ENCODE measurements at places on chromosomes 12 and 14. TPM values are rescaled to one million over a fixed set of nuclear protein-coding genes. Genes with fewer than 3 reads are reported as not detected.

DNA sequence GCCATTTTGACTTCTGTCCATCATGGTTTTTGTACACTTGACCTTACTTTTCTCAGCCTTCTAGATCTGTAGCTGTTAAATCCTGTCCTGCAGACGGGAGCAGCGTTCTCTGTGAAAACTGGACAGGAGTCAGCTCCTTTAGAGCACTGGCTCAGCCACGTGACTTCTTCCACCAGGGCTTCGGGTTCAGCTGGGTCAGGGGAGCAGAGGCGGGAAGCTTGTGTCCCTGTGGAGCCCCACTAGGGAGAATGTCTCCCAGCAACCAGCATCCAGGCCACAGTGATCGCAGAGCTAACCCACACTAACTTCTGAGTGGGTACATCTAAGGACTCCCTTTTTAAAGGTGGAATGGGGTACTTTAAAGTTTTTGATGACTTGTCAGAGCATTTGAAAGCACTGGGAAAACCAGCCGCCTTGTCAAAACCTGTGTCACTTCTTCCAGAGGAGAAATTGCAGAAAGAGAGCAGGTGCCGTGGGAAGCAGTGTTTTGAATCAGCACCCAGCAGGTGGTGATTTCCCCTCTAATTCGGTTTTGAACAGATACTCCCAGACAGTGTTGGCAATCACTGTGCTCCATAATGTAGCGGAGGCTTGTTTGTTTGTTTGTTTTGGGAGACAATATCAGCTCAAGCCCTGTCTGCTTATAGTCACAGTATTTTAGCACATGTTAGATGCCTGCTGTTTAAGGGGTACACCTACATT is 17.9 kb downstream of the DERA start:
- no peak for DNase-seq
- no peaks in the 10 kb centered on the region for H3K27me3 ChIP-seq
- no peaks in the 10 kb centered on the region for H3K36me3 ChIP-seq
- H3K4me3 ChIP-seq, result no peak overlapping the region
- peaks cover 8% of the 10 kb centered on the region for H3K4me1 ChIP-seq

GRCh38 chr14:77236814-77237213 is 34.2 kb downstream of the NGB start:
- no peak overlapping the region for H3K27ac ChIP-seq
- H3K4me3 ChIP-seq, result no peak overlapping the region
- H3K36me3 ChIP-seq, result no peaks in the 10 kb centered on the region
- no peaks in the 10 kb centered on the region for H3K4me1 ChIP-seq

Gene MGAT4C
- total RNA-seq, result 0.33 TPM

Gene OR6C2
- total RNA-seq, result not detected

DNA sequence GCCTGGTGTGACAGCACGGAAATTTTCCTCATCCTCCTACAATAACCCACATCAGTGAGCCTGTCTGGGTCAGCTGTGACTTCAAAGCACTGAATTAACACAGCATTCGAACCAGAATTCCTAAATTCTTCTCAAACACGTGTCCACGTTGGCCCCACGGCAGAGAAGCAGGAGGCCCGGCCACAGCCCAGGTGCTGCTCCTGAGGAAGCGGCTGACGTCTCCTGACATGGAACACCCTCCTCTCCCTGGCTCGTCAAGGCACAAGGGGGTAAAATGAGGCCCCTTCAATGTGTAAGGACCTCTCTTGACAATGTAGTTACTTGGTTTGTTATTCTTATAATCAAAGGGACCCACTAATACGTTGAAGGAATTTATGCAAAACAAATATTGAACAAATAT is 156.3 kb upstream of the GSC start:
- H3K4me3 ChIP-seq, result no peak overlapping the region
- H3K4me1 ChIP-seq, result no peaks in the 10 kb centered on the region
- H3K27ac ChIP-seq, result no peak overlapping the region
- H3K36me3 ChIP-seq, result no peaks in the 10 kb centered on the region
- no peaks in the 10 kb centered on the region for H3K27me3 ChIP-seq
- DNase-seq, result no peak

- DNase-seq, result no peak
- no peak overlapping the region for H3K27ac ChIP-seq
- peaks cover 18% of the 10 kb centered on the region for H3K27me3 ChIP-seq
- H3K4me1 ChIP-seq, result no peaks in the 10 kb centered on the region
- no peaks in the 10 kb centered on the region for H3K36me3 ChIP-seq
- no peak overlapping the region for H3K4me3 ChIP-seq
Measured at GRCh38 chr14:104129556-104129955, 8.8 kb upstream of the KIF26A start.

DNA sequence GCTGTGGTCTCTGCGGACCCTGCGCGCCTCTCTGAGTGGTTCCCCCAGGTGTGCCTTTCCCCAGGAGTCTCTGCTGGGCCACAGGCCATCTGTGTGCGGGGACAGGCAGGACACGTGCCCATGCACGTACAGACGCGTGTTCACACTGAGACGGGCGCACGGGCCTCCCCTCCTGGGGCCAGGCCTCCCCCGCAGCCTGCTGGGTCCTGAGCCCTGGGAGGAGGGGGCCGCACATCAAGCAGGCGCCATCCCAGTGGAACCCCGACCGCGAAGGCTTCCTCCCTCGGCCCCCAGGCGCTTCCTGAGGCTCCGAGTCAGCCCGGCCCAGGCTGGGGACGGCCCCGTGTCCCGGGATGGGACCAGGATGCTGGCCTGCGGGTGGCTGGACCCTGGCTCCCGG is 39.7 kb downstream of the LRCOL1 start:
- H3K4me1 ChIP-seq, result no peaks in the 10 kb centered on the region
- no peak overlapping the region for H3K27ac ChIP-seq
- no peak overlapping the region for H3K4me3 ChIP-seq

DNA sequence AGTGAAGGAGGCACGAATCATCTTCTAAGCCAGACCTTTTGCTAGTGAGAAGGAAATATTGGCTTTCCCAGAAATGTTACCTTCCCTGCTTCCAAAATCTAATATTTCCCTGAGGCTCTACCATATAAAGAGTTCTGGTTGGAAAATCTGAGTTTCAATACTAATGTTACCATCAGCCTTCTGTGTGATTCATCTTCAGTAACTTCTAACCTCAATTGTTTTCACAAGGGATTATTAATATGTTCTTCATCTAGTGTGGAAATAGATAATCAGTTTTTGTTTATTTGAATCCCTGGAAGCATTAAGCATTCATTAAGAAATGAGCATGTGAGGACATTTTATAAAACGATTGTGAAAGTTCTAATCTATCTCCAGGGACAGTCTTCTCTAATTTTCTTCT is 720.9 kb downstream of the AACS start:
- H3K4me1 ChIP-seq, result no peaks in the 10 kb centered on the region
- no peak for DNase-seq
- H3K27me3 ChIP-seq, result no peaks in the 10 kb centered on the region
- H3K27ac ChIP-seq, result no peak overlapping the region

Gene CLEC7A
- total RNA-seq, result not detected

Gene SLC10A1
- not detected for total RNA-seq

DNA sequence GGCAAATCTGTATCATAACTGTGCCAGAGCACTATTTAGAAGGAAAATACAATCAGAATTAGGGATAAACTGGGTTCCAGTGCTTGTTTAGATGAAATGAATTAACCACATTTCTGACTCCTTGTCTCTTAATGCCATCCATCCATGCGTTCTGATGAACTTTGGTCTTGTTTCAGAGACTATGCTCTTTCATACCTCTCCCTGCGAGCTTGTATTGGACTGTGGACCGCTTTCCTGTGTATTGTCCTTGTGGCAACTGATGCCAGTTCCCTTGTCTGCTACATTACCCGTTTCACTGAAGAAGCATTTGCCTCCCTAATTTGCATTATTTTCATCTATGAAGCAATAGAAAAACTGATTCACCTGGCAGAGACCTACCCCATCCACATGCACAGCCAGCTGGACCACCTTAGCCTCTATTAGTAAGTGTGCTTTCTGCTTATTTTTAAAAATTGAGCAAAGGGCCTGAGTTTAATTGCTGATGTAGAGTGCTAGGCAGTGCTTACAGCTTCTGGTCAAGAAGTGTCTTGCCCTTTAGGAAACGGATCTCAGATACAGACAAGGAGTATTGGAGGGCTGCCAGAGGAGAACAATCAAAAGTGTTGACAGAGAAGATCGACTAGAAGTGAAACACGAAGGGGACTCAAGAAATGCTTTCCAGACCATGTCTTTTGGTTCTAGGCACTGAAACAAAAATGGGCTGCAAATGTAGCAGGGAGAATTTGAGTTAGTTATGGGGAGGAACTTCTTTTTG is 46.7 kb downstream of the SLC4A8 start:
- H3K27ac ChIP-seq, result peak overlapping the region; percentile 7
- no peak overlapping the region for H3K4me3 ChIP-seq
- peaks cover 27% of the 10 kb centered on the region for H3K4me1 ChIP-seq
- peak; percentile 38 for DNase-seq
- H3K27me3 ChIP-seq, result no peaks in the 10 kb centered on the region
- H3K36me3 ChIP-seq, result no peaks in the 10 kb centered on the region

- peaks cover 25% of the 10 kb centered on the region for H3K4me1 ChIP-seq
- H3K27ac ChIP-seq, result no peak overlapping the region
- no peak for DNase-seq
- no peaks in the 10 kb centered on the region for H3K27me3 ChIP-seq
Measured at GRCh38 chr12:106359646-106360399, 2.3 kb downstream of the POLR3B start.

DNA sequence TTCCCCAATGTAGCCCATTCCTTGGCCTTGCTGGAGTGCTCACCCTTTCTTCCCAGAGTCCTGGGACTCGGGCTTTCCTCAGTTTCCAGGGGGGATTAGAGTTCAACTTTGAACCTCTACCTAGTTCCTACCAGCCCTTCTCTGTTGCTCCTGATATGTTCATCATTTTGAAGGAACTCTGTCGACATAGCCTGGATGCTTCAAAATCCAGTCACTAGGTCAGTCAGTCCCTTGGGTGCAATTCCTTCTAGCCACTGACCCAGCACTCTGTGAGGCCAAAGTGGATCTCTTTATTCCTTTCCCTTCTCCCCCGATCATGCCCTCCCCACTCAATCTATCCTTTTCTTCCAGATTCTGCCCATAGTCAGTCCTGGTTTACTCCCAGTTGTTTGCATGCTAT is 72.3 kb upstream of the TMCC3 start:
- no peaks in the 10 kb centered on the region for H3K27me3 ChIP-seq
- no peak for DNase-seq
- no peaks in the 10 kb centered on the region for H3K36me3 ChIP-seq
- H3K4me3 ChIP-seq, result no peak overlapping the region
- H3K27ac ChIP-seq, result no peak overlapping the region

- H3K4me1 ChIP-seq, result no peaks in the 10 kb centered on the region
- no peak overlapping the region for H3K27ac ChIP-seq
- H3K4me3 ChIP-seq, result no peak overlapping the region
- DNase-seq, result no peak
Measured at GRCh38 chr12:7396418-7396817, 47.5 kb downstream of the CD163L1 start.

DNA sequence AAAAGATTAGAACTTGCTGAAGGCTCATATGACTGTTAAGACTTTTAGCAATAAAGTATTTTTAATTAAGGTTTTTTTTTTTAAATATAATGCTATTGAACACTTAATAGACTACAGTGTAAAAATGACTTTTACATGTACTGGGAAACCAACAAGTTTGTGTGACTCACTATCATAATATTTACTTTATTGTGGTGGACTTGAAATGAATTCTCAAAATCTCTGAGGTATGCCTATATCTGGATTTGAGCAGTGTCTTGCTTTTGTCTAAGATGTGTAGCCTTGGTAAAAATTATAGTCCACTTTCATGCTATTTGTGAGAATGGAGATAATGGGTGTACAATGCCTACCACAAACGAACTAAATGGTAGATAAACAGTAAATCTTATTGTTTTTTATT is 33.9 kb upstream of the NAV3 start:
- H3K27me3 ChIP-seq, result no peaks in the 10 kb centered on the region
- DNase-seq, result peak; percentile 55
- H3K27ac ChIP-seq, result no peak overlapping the region
- no peaks in the 10 kb centered on the region for H3K36me3 ChIP-seq
- H3K4me1 ChIP-seq, result no peaks in the 10 kb centered on the region

All from cardiac muscle cell (in vitro differentiated cells and primary cell).